ENCODE measurements at places on chromosomes 4 and X.
A peak's percentile ranks its signal among the peaks of the same experiment; 100 is the strongest.

DNA sequence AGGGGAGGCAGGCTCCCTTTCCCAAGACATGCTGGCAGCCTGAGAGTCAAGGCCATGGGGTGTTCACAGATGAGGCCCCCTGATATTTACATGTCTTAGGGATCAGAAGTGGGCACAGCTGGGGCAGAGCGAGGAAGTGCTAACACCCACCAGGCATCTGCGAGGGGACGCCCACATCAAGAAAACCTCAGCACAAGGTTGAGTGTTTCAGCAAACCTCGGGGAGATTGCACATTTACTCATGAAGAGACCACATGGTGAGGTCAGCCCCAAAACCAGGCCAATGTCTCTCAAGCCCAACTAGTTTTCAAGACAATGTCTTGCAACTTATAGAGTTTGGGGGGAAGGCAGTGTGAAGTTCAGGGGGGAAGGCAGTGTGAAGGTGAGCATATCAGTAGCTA lies 55.2 kb downstream of the CLNK start:
- H3K36me3 ChIP-seq, result no peaks in the 10 kb centered on the region
- DNase-seq, result no peak
- H3K4me1 ChIP-seq, result peaks cover 6% of the 10 kb centered on the region
- no peak overlapping the region for H3K4me3 ChIP-seq
- peaks cover 1% of the 10 kb centered on the region for H3K27me3 ChIP-seq

- peak; percentile 13 for DNase-seq
- no peaks in the 10 kb centered on the region for H3K36me3 ChIP-seq
- no peaks in the 10 kb centered on the region for H3K27me3 ChIP-seq
- H3K4me1 ChIP-seq, result no peaks in the 10 kb centered on the region
- no peak overlapping the region for H3K4me3 ChIP-seq
Measured at GRCh38 chr4:146333187-146333894, 119.0 kb downstream of the REELD1 start.

DNA sequence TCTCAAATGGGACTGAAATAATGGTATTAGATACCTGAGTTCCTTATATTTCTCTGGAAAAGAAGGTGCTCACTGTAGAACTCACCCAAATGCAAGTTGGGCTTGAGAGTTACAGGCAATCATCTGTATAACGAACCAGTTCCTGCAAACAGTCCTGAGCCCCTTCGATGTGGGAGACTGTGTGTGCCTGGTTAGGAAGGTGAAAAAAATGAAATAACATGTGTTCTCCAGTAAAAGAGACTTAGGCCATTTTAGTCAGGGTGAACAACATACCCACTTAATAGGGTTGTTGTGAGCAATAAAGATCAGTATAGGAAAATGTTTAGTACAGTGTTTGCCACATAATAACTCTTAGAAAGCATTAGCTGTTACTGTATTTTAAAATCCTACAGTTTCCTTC lies 23.4 kb downstream of the STIM2 start:
- DNase-seq, result no peak
- no peaks in the 10 kb centered on the region for H3K27me3 ChIP-seq
- H3K27ac ChIP-seq, result peak overlapping the region; percentile 94
- H3K4me3 ChIP-seq, result peak overlapping the region; percentile 67

DNA sequence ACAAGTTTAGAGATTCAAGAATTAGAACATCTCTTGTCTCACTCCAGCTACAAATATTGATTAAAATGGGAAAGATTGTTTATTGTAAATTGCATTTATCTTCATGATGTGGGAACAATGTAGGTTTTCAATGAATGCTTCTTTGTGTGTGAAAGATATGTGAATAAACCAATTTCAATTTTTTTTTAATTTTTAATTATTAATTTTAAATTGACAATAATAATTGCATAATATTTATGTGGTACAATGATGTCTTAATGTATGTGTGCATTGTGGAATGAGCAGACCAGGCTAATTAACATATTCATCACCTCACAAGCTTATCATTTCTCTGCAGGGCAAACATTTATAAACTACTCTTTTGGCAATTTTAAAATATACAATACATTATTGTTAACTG lies 281.1 kb downstream of the RAPGEF2 start:
- no peaks in the 10 kb centered on the region for H3K36me3 ChIP-seq
- peaks cover 21% of the 10 kb centered on the region for H3K27me3 ChIP-seq
- no peak for DNase-seq
- no peaks in the 10 kb centered on the region for H3K4me1 ChIP-seq

- no peak overlapping the region for H3K27ac ChIP-seq
- no peaks in the 10 kb centered on the region for H3K4me1 ChIP-seq
- no peaks in the 10 kb centered on the region for H3K36me3 ChIP-seq
- no peak for DNase-seq
- H3K27me3 ChIP-seq, result no peaks in the 10 kb centered on the region
Measured at GRCh38 chrX:12292996-12293765, 154.9 kb downstream of the FRMPD4 start.

GRCh38 chr4:136935871-136936270 lies 596.4 kb downstream of the PCDH18 start:
- no peak overlapping the region for H3K27ac ChIP-seq
- no peak overlapping the region for H3K4me3 ChIP-seq
- no peaks in the 10 kb centered on the region for H3K27me3 ChIP-seq
- no peaks in the 10 kb centered on the region for H3K36me3 ChIP-seq
- DNase-seq, result no peak

GRCh38 chr4:84691170-84691691 lies 108.3 kb downstream of the CDS1 start:
- peak overlapping the region; percentile 64 for H3K27ac ChIP-seq
- peaks cover 7% of the 10 kb centered on the region for H3K4me1 ChIP-seq
- H3K36me3 ChIP-seq, result no peaks in the 10 kb centered on the region
- H3K4me3 ChIP-seq, result no peak overlapping the region
- no peak for DNase-seq
- peaks cover 2% of the 10 kb centered on the region for H3K27me3 ChIP-seq

DNA sequence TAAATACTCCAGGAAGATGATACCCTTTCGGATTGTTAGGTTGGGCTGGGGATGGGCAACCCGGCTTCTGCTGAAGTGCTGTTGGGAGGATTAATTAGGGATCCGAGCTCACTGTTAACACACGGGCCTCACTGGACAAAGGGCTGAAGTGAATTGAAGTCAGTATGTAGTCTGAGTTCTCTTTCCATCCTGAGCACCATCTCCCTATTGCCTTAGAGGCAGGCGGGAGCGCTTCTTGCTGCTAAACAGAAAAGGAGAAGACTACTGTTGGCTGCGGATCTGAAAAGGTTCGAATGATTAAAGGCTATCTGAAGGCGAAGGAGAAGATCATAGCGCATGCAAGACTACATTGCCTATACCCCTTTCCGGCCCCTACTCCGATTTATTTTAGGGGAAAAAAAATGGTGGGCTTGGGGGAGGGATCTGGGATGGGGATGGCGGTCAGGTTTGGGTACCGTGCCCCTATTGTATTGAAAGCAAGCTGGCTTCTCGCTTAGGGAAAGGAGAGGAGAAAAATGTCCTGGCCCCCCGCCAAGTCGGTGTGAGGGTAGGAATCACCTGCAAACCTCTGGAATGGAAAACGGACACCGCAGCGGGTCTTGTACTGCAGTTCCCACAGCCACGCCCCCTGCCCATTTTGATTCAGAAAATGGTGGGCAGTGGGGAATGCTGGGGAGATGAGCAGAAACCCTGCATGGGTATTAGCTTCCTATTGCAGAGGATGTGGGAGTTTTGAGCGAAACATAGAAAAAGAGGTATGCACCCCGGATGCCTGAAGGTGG lies 22.3 kb downstream of the MORF4L2 start:
- H3K27ac ChIP-seq, result no peak overlapping the region
- no peaks in the 10 kb centered on the region for H3K4me1 ChIP-seq
- no peaks in the 10 kb centered on the region for H3K36me3 ChIP-seq
- DNase-seq, result no peak
- no peak overlapping the region for H3K4me3 ChIP-seq
- peaks cover 13% of the 10 kb centered on the region for H3K27me3 ChIP-seq

GRCh38 chr4:53141308-53141707 lies 224.6 kb downstream of the SCFD2 start:
- DNase-seq, result no peak
- H3K4me3 ChIP-seq, result no peak overlapping the region
- H3K4me1 ChIP-seq, result peaks cover 8% of the 10 kb centered on the region
- H3K27ac ChIP-seq, result no peak overlapping the region

GRCh38 chr4:42329421-42329820 lies 67.9 kb upstream of the SHISA3 start:
- H3K27ac ChIP-seq, result no peak overlapping the region
- DNase-seq, result no peak
- no peaks in the 10 kb centered on the region for H3K4me1 ChIP-seq
- no peak overlapping the region for H3K4me3 ChIP-seq
- H3K36me3 ChIP-seq, result no peaks in the 10 kb centered on the region

- no peaks in the 10 kb centered on the region for H3K36me3 ChIP-seq
- no peaks in the 10 kb centered on the region for H3K27me3 ChIP-seq
- H3K27ac ChIP-seq, result no peak overlapping the region
- DNase-seq, result no peak
- no peak overlapping the region for H3K4me3 ChIP-seq
Measured at GRCh38 chr4:186676531-186677161, 47.0 kb downstream of the FAT1 start.

- no peak for DNase-seq
- peaks cover 3% of the 10 kb centered on the region for H3K27me3 ChIP-seq
- H3K4me1 ChIP-seq, result no peaks in the 10 kb centered on the region
- H3K4me3 ChIP-seq, result no peak overlapping the region
- no peaks in the 10 kb centered on the region for H3K36me3 ChIP-seq
Measured at GRCh38 chrX:107298276-107298675, 91.9 kb downstream of the DNAAF6 start.

DNA sequence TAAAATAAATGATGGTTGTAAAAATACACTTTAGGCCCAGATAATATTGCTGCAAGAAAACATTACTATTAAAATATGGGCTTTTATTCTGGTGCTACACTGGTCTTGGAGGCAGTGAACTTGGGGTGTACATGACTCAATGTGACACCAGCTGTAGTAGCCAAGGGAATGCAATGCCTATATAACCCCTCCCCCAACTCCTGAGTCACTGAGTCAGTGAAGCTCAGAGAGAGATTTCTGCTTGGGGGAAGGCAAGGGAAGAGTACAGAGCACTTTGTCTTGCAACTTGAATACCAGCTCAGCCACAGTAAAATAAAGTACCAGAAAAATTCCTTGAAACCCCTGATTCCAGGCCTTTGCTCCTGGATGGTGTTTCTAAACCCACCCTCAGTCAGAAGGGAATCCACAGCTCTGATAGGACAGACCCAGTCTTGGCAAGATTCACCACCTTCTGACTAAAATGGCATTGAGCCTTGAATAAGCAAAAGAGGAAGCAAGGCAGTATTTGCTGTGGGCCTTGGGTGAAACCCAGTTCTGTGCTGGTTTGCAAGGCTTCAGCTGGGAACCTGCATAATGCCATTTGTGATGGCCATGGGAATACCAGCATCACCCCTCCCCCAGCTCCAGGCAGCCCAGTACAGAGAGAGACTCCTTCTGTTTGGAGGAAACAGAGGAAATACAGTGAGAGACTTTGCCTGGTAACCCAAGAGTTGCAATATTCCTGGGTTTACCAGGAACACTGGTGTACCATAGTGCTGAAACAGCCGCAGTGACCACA lies 209.9 kb downstream of the IQCM start:
- H3K4me1 ChIP-seq, result no peaks in the 10 kb centered on the region
- no peaks in the 10 kb centered on the region for H3K36me3 ChIP-seq
- H3K27me3 ChIP-seq, result no peaks in the 10 kb centered on the region
- no peak overlapping the region for H3K4me3 ChIP-seq
- DNase-seq, result no peak

DNA sequence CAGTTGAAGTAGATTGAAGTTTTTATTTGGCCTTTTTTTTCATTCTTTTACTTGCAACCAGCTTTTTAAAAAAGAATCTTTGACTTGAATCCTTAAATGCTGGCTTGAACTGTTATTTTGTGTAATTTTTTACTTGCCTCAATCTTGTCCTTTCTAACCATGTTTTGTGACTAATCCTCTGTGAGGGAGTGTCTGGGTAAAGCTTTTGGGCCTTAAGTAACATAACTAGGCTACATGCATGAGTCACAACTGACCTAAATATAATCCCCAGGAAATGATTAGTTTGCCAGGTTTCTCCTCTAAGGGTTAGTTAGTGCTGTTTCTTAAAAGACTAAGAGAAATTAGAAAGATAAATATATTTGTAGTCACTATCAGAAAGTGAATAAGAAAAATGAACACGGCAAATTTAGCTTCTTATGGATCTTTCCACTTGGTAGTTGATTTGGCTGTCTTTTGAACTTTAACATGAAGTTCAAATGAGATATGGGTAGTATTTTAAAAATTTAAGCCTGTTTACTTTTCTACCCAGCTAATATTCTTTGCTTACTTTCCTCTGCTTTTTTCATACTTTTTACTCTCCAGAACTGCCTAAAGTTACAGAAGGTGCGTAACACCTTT lies 13.0 kb downstream of the EXOC1 start:
- H3K4me1 ChIP-seq, result peaks cover 22% of the 10 kb centered on the region
- H3K27me3 ChIP-seq, result no peaks in the 10 kb centered on the region
- no peak for DNase-seq
- H3K27ac ChIP-seq, result peak overlapping the region; percentile 50
- no peak overlapping the region for H3K4me3 ChIP-seq
- H3K36me3 ChIP-seq, result peaks cover 31% of the 10 kb centered on the region

DNA sequence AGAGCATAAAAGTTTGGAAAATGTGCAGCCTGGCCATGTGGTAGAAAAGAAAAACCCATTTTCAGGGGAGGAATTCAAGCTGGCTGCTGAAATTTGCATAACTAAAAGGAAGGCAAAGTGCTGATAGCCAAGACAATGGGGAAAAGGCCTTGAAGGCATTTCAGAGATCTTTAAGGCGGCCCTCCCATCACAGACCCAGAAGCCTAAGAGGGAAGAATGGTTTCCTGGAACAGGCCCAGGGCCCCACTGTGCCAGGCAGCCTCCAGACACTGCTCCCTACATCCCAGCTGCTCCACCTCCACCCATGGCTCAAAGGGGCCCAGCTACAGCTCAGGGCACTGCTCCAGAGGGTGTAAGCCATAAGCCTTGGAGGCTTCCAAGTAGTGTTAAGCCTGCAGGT lies 158.0 kb upstream of the PRDX4 start:
- no peak overlapping the region for H3K27ac ChIP-seq
- no peak for DNase-seq
- H3K4me1 ChIP-seq, result no peaks in the 10 kb centered on the region
- H3K36me3 ChIP-seq, result no peaks in the 10 kb centered on the region

DNA sequence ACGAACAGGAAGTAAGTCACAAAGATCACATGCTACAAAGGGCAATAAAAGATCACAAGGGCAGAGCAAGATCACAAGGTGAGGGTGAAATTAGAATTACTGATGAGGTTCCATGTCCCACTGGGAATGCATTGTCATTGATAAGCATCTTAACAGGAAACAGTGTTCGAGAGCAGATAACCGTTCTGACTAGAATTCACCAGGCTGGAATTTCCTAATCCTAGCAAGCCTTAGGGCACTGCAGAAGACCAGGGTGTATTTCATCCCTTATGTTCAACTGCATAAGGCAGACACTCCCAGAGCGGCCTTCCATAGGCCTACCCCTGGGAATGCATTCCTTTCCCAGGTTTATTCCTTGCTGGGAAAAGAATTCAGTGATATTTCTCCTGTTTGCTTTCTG lies 980.6 kb upstream of the LCORL start:
- H3K27ac ChIP-seq, result no peak overlapping the region
- DNase-seq, result no peak
- no peaks in the 10 kb centered on the region for H3K36me3 ChIP-seq
- H3K27me3 ChIP-seq, result no peaks in the 10 kb centered on the region

Data from activated CD4-positive, alpha-beta T cell treated with anti-CD3 and anti-CD28 coated beads, Interleukin-2, amount 10 ng/mL, durations not matched to agents 7 days and 5 days (primary cell).